ENCODE measurements at places on chromosomes 11 and 22.

- DNase-seq = no peak
Measured at GRCh38 chr11:77340501-77340900, 39.0 kb upstream of the GDPD4 start.

DNA sequence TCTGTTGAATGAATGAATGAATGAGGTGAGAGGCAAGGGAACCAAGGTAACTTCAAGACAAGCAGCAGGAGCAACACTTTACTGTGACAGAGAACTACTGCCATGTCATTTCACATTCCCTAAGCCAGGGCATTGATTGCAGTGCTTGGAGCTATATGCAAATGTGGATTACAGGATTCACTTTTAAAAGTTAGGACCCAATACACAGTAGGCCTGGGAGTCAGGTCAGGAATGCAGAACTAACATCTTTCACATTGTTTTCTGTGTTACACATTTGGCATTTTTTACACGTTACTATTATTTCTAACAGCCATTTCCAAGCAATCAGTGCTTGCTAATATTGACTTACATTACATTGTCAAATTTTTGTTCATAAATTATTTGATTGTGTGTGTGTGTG, 26.2 kb upstream of the ME3 start:
- DNase-seq = no peak

GRCh38 chr22:20395181-20395906, 1.4 kb downstream of the ZNF74 start:
- no peak for DNase-seq

DNA sequence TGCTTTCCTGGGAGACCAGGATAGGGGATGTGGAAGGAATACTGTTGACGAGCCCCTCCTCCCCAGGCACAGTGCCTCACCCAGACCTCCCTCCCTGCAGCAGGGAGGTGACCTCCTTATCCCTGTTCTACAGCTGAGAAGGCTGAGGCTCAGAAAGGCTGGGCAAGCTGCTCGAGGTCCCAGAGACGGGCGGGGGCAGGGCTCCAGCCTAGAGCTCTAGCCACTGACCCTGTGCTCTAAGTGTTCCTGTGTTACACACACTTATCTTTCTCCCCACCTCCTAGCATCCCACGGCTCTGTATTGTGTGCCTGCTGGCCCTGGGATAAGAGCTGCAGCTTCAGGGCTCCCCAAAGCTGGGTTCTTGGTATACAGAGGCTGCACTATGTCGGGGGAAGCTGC, 7.9 kb downstream of the CCDC134 start:
- no peak for DNase-seq

DNA sequence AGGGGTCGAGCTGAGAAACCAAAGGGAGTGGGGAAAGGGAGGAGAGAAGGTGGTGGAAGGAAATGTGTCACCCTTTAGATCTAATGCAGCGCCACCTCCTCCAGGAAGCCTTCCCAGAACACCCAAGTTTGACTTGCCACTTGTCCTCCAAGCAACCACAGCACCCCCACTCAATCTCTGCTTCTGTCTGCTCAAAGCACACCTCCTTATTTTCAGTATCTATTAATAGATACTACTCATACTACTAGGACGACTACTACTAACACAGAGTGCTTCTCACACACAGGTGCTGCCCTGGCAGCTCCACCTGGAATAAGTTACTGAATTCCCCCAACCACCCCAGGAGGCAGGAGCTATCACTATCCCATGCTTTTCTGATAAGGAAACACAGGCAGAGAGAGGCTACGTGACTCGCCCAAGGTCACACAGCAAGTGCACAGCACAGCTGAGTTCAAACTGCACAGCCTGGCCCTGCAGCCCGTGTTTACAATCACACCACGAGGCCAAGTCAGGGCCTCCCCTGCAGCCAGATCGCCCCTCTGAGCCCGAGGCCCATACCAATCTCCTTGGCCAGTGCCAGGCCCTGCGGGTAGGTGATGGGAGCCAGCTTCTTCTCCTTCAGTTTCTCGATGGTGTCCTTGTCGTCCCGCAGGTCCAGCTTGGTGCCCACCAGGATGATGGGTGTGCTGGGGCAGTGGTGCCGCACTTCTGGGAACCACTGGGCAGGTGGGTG, 13.2 kb downstream of the RAC2 start:
- peak; percentile 59 for DNase-seq

DNA sequence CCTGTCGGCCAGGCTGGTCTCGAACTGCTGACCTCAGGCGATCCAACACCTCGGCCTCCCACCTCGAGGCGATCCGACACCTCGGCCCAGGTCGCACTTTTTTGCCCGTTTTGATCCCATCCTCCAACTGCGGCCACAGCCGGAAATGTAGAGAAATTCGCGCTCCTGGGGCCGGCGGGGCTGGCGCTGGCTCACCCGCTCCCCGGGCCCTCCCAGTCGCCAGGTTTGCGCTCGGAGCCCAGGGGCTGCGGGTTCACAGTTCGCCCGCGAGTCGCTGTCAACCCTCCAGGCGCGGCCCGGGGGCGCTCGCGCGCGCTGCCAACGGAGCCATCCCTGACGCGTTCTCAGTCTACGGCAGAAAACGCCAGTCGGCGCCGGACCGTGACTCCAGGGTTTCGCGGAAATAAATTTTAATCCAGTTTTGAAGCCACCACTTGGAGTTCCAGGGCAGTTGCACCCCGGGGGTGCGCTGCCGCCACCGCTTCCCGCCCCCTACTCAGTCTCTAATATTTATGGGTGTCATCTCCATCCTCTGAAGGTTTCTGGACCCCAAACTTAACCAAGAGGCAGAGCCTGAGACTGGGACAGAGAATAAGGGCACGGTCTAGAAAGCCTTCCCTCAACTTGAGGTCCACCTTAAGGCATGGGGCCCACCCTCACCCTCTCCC, 1.5 kb upstream of the KLHDC7B start:
- peak; percentile 76 for DNase-seq

GRCh38 chr22:27754247-27754887, 47.2 kb downstream of the MN1 start:
- no peak for DNase-seq

- DNase-seq = no peak
Measured at GRCh38 chr22:40251106-40251505, 73.4 kb downstream of the TNRC6B start.

- no peak for DNase-seq
Measured at GRCh38 chr11:113238721-113239120, 75.7 kb upstream of the TTC12 start.

- DNase-seq = no peak
Measured at GRCh38 chr11:56396047-56396446, 16.4 kb upstream of the OR5AL1 start.

- no peak for DNase-seq
Measured at GRCh38 chr11:127049486-127049885, 48.9 kb upstream of the KIRREL3 start.

DNA sequence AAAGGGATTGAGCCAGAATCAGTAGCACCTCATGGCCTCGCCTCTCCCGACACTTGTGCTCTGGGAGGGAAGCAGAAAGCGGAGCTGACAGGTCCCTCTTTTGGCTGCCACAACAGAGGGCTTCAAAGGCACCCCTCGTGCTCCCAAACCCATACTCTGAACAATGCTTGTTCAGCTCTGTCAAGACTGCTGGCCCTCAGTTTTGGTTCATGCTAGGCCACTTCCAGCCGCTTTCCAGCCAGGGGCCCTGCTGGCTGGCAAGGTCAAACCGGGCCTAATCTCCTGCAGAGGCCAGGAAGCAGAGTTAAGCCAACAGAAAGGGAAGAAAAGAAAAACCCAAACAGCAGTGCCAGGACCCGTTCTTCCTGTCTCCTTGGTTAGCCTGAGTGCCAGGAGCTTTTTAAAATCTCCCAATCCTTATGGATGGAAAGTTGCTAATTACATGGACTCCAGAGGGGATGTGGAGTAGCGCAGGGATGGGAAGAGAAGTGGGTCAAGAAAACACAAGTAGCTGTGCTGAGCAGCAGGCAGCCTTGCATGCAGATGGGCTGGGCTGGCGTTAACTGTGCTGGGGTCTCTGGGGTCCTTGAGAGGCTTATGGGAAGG, 150.6 kb downstream of the GRIK4 start:
- DNase-seq = no peak

DNA sequence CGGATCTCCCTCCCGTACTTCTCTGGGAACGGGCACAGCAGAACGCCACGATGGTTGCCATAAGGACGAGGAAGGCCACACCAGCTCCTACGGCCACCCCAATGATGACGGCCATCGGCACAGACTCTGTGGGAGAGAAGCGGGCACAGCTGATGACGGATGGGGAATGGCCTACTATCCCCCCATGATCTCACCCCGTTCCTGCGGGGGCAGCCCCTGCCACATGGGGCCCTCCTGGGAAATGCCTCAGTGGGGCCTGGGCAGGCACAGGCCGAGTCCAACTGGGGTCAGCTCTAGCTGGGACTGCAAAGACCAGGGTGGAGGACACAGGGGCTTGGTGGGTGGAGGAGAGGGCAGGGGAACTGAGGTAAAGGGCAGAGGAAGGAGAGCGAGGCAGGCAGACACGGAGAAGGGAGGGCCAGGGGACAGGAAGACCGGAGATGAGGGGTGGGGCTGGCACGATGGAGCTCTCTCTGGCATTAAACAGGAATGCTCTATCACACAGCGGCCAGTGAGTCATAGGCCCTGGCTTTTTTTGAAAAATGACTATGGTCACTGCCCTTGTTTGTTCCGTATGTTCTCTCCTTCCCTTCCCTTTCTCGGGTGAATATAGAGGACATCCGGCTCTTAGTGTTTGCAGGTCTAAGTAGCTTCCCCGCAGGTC, 76.0 kb downstream of the ST3GAL4 start:
- no peak for DNase-seq

- no peak for DNase-seq
Measured at GRCh38 chr11:116930586-116930985, 93.2 kb upstream of the APOA1 start.

DNA sequence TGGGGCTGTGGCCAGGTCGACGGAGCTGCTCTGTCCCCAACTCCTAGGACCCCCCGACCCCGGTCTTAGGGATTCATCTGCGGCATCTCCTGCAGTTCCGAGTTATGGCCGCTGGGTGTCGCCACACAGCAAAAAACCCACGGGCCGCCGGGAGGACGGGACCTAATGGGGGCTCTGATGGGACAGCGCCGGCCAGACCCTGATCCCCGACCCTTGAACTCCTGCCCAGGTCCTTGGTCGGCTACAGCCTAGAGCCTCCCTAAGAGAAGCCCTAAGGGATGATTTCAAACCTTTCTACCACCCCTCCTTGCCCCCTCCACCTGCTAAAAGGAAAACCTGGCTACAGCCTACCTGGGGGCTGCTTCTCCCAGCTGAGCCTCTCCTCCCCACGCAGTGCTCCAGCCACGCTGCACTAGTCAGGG, 30.8 kb upstream of the LRRC10B start:
- DNase-seq = peak; percentile 48

DNA sequence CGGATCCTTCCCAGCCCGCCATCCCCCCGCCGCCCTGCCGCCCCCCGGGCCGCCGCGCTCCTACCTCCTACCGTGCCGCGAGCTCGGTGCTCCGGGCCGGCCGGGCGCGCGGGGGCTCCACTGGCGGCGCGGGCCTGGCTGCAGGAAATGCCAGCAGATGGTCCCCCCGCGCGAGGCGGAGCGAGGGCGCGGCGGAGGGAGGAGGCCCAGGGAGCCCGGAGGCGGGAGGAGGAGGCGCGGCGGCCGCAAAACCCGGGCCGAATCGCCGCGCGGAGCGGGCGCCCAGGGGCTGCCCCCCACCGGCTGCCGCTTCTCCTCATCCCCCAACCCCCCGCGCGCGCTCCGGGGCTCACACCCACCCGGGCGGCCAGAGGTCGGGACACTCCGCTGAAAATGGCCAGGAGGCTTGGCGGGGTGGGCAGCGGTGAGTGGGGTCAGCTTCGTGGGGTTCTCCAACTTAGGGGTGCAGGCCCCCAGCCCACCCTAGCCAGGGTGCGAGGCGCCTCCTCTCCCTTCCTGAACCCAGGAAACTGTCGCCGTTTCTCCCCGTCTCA, at the start of gene OSBPL5:
Gene OSBPL5 (minus strand): TSS at position 159 of the 554 bp plus-strand sequence. CDS start 36,162 bp downstream, outside the sequence.
- peak; percentile 28 for DNase-seq

- DNase-seq = no peak
Measured at GRCh38 chr11:119316016-119316728, 758 bp downstream of the MCAM start.

DNA sequence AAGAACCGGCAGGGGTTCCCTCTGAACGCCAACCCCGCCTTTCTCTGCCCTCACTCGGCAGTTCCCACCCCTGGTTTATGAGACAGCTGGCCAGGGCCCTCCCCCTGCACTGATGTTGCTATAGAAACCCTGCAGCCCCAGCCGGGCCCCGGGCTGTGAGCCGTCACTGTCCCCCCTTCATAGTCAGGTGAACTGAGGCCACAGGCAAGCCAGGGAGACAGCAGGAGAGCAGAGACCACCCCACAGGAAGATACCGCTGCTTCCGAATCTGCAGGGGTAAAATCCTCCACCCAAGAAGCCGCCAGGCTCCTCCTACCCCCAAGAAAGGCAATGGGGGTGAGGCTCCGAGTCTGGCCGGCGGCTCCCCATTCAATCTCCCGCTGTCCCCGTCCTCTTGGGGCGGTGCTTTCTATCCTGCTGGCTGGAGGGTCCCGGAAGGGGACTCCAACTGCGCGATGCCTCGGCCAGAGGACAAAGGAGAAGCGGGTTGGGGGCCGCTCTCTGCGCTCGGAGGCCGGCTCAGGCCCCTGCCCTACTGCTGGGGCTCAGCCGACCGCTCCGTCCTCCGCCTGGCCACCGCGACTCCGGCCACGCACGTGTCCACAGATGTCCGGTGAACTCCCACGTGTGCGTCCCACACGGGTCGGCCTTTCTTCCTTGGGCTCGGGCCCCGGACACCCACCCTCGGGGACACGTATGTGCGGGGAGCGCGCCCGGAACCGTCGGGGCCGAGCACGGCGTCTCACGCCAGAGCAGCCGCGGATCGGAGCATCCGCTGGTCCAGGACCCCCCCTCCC, 587 bp downstream of the SLC25A22 start:
- peak; percentile 71 for DNase-seq

Measured in CD4-positive, alpha-beta memory T cell (primary cell).